ENCODE measurements at places on chromosomes 3 and 15.

GRCh38 chr3:153972862-153973261, 148.3 kb upstream of the ARHGEF26 start:
- DNase-seq, result no peak

DNA sequence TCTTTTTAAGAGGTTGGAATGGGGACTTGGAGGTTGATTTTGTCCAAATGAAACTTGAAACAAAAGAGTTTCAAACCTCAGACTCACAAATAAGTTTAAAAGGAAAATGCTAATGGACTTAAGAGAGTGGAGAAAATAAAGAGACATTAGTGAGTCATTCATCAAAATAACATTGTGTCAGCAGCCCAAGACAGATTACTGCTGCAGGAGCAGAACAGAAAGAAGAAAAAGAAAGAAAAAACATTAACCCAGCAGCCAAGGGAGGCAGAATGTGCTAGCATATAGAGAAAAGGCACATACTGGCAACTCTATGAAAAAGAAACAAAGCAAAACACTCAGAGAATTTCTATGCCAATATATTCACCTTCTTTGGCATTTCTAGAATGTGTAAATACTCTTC, 42.6 kb downstream of the ADAMTS9 start:
- no peak for DNase-seq

- peak; percentile 66 for DNase-seq
Measured at GRCh38 chr3:138941259-138941885, 5.6 kb downstream of the FOXL2 start.

DNA sequence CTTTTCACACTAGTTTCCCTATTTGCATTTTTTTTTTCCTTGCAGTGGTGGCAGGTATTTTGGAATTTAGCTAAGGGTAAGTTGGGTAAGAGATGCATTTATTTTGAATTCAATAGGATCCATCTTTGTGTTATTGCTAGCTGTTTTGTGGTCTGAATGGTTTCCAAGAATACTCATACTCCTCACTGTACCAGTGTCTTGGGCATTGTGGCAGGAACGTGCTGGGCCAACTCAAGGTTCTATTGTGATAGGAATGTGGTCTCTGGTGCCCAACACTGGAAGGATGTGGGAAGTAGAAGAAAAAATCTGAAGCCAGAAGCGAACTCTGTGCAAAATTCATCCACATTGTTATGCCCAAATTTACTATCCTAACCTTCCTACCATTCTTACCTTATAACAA, 135.6 kb downstream of the RBMS3 start:
- DNase-seq, result no peak

GRCh38 chr15:35450492-35450891, 95.5 kb downstream of the DPH6 start:
- DNase-seq, result no peak

DNA sequence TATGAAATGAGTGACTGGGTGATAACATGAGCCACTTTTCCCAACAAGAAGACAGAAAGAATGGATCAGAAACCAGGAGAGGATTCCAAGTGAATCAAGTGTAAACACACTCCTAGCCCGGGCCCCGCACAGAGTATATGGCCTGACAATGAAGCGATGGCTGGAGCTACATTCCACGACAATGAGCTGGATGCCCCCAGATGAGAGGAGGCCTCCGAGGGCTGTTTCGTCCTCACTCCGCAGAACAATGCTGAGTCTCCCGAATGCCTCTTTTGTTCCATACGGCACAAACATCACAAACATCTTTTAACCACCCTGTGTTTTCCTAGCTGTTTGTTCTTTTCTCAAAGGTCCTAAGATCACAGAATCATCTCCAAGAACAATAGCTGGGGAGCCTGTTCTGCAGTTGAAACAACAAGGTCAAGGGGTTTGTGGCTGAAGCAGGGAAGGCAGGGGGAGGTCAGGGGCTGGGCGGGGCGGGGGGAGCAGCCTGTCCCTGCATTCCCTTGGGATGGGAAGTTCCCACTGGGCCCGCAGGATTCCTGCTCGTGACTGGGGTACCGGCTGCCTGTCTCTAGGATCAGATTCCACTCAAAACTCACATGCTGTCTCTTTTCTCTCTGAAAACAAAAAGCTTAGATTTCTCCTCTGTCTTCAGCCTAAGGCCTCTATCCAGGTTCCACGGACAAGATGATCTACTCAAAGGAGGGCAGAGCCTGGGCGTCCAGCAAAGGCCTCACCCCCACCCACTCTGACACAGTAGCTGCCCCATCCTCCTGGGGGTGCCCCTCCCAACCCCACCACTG, 151.3 kb downstream of the XXYLT1 start:
- no peak for DNase-seq

GRCh38 chr15:25810154-25810553, 53.0 kb downstream of the ATP10A start:
- DNase-seq, result no peak

DNA sequence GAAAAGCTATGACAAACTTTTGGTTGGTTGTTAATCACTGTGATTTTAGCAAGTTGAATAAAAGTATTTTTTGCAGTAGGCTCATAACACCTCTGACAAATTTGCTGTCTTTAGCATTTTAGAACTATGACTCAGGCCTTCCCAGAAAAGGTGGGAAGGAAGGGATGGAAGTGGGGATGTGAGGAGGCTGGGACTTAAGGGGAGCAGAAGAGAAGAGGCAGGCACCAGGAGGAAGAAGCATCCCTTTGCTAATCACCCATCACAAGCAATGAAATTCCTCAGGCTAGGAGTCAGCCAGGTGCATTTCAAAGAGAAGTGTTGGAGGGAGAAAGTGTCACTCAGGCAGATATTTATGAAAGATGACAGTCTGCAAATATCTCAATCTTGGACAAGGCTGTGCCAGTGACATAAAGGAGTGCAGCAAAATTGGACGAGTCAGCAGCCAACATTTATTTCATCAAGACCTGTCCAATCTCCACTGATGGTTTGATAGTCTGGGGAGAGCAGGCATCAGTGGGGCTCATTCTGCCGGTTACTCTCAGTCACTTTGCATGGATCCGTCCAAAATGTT, 337.3 kb upstream of the ARRDC4 start:
- DNase-seq, result no peak

- DNase-seq, result no peak
Measured at GRCh38 chr3:66418475-66418931, 82.3 kb downstream of the LRIG1 start.

DNA sequence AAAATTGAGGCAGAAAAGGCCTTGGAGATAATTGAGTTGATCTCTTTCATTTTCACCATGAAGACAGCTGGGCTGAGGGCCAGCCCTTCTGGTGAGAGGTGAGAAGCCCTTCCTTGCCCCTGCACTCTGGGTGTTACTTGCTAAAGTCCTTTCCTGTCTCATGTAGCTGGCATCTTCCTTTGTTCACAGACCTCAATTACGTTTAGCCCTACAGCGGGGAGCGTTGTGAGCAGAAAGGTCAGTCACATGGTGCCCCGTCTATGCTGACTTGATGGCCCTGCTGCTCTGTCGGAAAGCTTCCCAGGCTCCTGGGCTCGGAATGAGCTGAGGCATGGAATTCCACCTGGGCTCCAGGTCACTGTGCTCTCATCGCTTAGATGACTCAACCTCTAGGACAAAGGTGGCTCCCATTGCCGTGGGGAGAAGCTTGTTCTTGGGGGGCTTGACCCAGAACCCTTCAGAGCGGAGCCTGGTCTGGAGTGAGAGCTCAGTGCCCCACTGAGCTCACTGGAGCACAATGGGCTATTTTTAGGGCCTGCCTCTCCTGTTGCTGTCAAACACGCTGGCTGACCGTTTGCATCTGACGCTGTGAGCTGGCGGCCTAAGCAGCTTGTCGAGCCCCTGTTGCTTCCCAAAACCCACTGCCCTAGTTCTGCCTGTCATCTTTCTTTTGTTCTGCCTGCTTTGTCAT, 47.0 kb downstream of the RPLP1 start:
- no peak for DNase-seq

- DNase-seq, result peak; percentile 80
Measured at GRCh38 chr3:45592830-45593707, 1.5 kb upstream of the LIMD1 start.

DNA sequence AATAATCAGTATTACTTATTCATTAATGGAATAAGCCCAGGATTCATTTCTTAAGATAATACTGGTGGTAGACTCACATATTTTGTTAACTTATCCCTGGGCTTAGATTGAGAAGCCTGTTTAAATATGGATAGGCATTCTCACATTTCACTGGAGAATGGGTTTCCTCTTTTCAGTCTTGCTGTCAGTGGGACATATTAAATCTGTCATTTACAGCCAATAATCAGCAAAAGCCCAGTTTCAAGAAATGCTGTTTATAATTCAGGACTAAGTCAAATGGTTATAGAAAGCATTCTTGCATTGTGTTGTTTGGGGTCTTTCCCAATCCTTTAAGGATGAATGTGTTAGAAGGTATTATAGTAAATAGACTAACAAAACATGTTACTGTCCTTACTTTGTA, 143.7 kb upstream of the NAALADL2 start:
- DNase-seq, result no peak

- DNase-seq, result no peak
Measured at GRCh38 chr3:10889206-10889960, 73.4 kb downstream of the SLC6A11 start.

- no peak for DNase-seq
Measured at GRCh38 chr3:52436500-52437149, 8.3 kb downstream of the SEMA3G start.

DNA sequence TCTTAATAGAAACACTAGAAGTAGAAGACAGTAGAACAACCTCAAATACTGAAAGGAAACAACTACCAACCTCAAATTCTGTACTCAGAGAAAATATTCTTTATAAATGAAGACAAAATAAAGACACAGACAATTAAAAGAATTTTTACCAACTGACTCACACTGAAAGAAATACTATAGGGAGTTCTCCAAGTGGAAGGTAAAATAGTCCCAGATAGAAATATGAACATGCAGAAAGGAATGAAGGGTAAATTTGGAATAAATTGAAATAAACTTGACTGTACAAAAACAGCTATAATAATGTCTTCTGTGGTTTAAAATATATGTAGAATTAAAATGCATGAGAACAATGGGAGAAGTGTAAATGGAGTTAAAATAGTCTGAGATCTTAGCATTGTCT, 36.7 kb upstream of the CCDC174 start:
- no peak for DNase-seq

DNA sequence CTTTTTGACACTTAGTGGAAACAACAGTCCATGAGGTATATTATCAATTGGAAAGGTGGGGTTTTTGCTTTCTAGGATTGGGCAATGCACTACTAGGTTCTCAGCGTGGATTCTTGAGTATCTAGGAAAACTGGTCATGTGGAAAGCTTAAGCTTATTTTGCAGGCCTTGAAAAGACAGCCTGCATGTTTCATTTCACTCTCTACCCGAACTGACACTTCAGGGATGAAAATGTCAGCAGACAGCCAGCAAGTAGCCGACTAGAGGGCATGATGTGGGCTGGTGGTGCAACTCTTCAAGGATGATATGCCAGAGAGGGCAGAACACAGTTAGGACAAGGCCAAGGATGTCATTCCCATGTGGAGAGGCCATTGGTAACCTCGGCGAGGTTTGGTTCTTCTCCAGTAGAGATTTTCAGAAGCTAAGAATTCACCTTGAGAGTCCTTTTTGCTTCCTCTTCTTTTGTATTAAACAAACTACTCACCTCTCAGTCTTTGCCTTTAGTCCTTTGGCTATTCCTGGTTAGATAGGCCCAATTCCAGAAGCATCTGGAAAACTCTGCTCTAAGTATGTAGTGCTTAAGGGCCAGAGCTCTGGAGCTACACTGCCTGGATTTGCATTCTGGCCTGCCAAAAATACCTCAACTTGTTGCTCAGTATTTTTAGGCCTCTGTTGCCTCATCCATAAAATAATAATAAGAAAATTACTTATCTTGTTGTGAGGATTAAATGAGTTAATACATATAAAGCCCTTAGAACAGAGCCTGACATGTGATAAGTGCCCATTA, 17.9 kb downstream of the LPP start:
- DNase-seq, result no peak

GRCh38 chr3:150385296-150386242, 22.5 kb upstream of the TSC22D2 start:
- peak; percentile 11 for DNase-seq

GRCh38 chr3:186110975-186111974, 2.4 kb upstream of the ETV5 start:
- peak; percentile 28 for DNase-seq

DNA sequence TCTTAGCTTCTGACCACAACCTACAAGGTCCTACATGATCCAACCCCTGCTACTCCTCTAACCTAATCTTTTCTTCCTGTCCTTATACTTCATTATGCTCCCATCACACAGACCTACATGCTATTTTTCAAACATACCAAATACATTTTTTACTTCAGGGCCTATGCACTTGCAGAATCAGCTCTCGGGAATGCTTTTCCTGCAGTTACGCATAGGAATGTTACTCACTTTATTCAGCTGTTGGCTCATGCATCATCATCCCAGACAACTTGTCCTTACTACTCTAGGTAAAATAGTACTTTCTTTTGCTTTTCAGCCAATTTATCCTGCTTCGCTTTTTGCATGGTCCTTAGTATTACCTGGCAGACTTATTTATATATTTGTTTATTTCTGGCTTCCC, 105.6 kb downstream of the OXSM start:
- no peak for DNase-seq

- no peak for DNase-seq
Measured at GRCh38 chr3:116242825-116243224, 202.5 kb downstream of the LSAMP start.

- DNase-seq, result no peak
Measured at GRCh38 chr3:59392116-59392515, 342.3 kb upstream of the CFAP20DC start.

DNA sequence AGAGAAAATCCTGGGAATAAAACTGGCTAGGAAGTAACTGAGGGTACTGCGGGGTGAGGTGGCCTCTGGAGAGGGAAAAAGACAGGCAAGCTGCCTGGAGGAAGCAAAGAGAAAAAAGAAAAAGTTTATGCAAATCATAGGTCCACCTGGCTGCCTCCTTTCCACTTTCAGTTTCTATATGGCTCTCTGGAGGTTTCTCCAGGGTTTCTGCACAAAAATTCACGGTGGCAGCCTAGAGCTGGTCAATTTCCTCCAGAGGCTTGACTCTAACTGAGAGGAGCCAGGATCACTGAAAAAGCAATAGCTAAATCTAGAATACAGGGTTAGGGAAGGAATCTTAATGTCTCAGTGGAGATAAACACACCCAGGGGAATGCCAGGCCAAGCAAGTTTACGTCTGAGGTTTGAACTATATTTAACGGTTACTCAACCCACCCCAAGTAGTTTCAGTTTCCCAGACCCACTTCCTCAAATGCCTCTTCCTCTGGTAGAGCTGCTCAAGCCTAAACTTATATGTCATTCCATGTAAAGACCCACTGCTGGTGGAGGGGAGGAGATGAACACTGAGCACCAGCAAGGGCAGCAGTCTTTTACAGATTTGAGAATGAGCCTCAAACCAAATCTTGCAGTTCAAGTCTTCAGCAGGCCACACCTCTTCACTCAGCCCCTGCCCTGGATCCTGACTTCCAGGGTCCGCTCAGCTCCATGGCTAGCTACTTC, 5.7 kb downstream of the LYSMD2 start:
- DNase-seq, result peak; percentile 22

GRCh38 chr15:67690936-67691335, 134.4 kb upstream of the SKOR1 start:
- DNase-seq, result no peak

GRCh38 chr3:181872887-181873286, 161.2 kb downstream of the SOX2 start:
- no peak for DNase-seq

- no peak for DNase-seq
Measured at GRCh38 chr15:39172380-39173281, 408.2 kb upstream of the THBS1 start.
